ENCODE measurements at places on chromosomes 1 and 21.
A peak's percentile ranks its signal among the peaks of the same experiment; 100 is the strongest.

DNA sequence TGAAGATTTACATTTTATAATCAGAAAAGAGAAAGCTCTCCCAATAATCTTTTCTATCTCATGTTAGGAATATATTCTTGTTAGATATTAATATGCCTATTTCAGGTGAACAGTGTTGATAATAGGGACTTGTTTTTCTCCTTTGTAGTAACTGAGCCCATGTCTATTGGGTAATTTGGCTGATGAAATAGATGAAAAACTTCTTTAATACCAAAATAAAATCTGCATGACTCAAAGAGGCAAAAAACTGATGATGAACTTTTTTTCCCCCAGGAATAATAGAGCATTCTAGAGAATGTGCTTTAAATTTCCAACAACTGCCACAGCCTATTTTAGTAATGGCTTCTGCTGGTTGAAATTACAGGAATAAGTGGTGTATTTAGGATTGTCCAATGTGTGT is 178.9 kb upstream of the GREM2 start:
- no peak for DNase-seq

DNA sequence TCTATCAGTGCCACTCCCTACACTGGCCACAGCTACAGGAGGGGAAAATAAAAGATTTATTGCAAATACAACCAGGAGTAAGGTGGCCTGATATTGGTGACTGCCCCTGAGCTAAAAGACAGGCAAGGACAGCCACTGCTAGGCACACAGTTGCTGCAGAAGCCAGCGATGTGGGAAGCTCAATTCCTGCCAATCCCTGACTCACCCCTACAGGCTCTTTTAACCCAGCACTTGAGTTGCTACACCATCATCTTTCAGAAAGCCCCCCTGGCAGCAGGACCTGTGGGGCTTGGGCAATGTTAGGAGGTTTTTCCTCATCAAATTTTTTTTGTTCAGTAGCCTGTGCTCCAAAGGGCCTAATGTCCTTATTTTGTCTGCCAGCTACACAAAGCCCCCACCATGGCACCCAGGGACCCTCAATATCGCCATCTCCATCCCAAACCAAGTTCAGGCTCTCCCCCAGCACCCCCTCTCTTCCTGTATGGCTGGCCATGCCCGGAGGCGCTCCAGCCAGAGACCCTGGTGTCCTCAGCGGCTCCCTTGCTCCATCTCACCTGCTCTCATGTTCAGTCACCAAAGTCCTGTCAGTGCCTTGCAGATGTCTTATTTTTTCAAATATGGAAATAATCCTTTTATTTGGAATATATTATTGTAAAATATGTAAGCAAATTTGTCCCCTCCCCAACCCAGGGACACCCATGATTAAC is 13.4 kb downstream of the CLEC20A start:
- no peak for DNase-seq

- DNase-seq: no peak
These were observed 9.4 kb downstream of the NCSTN start for GRCh38 chr1:160352555-160352954.

DNA sequence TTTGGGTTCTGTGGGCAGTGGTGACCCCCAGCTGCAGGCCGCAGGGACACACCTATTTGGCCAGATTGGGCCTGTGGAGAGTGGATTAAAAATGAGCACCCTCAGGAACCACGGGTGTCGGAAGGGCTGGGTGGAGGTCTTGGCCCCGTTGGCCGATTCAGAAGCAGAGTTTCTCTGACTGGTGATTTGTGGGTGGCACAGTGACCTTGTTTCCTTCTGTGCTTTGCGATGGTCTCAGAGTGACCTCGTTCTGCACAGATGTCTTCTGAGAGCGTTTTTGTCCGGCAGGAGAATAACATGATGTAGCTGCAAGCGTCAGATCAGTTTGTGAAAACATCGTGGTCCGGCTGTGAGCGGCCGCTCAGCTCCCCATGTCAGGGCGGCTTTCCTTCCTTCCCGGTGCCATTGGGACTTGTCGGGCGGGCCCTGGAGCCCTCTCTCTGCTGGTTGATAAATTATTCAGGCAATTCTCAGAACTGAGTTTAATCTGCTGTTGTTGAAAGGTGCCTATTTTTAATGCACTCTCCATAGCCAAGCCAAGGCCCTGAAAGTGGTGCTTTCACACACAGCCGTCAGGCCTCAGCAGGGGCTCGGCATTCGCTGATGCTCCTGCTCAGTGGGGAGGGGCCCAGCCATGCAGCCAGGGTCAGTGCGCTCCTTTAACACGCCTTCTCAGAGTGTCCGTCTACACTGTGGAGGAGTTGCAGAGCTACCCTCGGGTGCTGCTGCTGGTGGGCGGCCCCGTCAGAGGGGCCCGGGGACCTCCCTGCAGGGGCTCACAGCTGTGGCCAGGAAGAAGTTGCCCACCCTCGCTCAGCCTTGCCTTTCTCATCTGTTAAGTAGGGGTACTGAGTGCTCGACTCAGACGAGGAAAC is 26.8 kb downstream of the TRPM2 start:
- no peak for DNase-seq

GRCh38 chr1:33295450-33296081 is 25.3 kb downstream of the A3GALT2 start:
- peak; percentile 74 for DNase-seq

GRCh38 chr1:11534846-11535245 is 55.9 kb downstream of the DISP3 start:
- no peak for DNase-seq

- no peak for DNase-seq
These were observed 52.0 kb downstream of the SLX9 start for GRCh38 chr21:44991538-44992483.

GRCh38 chr1:19035377-19036040 is 79.0 kb upstream of the IFFO2 start:
- no peak for DNase-seq

DNA sequence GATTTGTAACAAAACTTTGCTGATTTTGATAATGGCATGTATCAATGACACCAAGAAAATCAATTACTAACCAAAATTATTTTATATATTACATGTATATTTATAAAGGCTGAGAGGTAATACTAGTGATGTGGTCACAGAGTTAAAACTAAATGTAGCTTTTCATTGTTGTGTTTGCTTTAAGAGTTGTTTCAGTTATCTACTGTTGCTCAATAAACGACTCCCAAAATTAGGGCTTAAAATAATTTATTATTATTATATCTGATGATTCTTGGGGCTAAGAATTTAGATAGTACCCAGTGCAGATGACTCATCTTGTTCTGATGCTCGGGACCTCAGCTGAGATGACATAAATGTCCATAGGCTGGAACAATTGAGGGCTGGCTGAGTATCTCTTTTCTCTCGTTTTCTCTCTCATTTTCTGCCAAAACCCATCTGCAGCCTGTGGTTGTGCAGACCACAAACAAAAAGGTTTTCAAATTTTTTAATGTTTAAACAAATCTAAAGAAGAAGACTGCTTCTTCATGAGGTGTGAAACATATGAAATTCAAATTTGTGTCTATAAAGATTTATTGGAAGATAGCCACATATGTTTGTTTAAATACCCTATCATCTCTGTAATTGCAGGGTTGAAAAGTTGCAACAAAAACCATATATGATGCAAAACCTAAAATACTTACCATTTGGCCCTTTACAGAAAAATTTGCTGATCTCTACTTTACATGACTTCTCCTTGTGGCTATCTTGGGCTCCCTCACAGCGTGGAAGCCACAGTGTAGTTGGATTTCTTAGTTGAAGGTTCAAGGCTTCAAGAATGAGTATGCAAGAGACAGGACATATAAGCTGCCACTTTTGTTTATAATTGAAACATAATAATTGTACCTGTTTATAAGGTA is 14.8 kb upstream of the PTPRC start:
- DNase-seq: no peak

DNA sequence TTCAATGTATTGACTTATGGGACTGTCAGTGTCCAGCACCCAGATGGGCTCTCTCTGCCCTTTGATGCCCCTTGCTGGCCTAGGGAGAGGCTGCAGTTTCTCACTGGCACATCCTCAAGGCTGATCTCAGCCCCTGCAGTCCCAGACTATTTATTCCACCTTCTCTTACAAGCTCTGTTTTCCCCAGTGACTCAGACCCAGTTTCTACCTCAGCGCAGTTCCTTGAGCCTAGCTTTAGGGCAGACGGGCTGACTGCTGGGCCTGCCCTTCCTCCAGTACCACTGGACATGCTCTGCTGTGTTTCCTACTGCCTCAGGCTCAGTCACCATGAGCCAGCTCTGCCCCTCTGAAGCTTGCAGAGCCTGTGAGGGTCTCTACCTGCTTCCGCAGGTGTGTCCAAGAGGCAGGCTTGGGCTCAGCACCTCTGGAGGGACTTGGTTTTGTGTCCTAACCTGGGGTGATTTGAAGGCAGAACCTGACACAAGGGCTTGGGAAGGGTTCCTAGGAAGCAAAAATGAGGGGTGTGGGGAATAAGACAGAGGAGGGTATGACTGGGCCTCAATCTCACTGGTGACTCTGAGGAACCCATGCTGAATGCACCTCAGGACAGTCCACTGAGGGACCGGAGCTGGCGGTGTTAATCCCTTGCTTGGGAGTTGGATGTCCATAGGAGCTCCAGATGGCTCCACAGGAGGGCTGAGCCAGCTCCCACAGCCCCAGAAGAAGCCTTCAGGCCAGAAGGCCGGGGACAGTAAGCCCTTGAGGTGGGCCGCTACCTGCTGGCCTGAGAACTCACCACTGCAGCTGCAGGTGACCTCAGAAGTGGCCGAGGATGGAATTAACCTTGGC is 689.9 kb downstream of the MATN1 start:
- no peak for DNase-seq

DNA sequence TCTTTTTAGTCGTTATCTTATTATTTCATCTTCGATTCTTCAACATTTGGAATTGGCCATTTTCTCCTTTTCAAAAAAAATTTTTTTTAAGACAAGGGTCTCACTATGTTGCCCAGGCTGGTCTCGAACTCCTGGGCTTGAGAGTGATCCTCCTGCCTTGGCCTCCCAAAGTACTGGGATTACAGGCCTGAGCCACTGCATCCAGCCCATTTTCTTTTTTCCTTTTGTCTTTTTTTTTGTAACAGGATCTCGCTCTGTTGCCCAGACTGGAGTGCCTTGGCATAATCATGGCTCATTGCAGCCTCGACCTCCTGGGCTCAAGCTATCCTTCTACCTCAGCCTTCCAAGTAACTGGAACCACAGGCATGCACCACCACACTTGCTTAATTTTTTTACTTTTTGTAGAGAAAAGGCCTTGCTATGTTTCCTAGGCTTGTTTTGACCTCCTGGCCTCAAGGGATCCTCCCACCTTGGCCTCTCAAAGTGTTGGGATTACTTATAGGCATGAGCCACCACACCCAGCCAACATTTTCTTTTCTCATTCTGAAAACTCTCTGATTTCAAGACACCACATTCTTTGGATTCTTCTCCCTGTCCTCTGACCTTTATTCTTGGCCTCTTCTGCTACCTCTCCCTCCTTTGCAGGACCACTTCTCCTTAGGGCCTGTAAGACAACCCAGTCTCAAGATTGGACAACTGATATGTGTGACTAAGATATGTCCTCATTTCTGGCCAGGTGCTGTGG is 6.0 kb upstream of the MAP1LC3C start:
- DNase-seq: no peak
